ENCODE measurements at places on chromosomes 3 and 15.

DNA sequence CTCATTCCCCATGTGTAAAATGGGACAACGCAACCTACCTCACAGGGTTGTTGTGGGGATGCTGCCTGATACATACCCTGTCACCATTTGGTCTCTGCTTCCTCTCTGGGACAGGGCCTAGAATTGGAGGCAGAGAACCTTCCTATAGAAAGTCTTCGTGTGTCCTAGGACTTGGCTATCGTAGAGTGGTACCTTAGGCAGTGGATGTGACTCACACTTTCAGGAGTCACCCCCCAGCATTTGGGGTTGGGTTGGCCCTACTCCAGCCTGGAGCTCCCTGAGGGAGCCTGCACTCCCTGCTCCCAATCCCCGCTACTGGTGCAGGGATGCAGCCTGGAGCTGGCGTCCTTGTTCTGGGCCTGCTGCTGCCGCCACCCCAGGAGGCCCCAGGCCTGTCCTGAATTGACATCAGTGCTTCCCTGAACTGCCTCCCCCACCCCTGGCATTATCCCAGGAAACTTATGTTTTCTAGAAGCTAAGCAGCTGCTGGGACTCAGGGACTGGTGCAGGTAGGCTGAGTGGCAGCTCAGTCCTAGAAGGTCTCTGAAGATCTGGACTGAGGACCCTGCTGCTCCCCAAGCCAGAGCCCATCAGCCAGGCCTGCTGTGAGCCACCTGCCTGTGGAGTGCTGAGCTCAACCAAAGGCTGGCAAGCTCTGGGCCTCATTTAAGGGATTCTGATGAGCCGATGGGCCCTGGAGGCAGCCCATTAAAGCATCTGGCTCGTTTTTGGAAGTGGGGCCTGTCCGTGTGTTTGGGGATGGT lies 9.9 kb downstream of the C15orf39 start:
- DNase-seq = no peak

DNA sequence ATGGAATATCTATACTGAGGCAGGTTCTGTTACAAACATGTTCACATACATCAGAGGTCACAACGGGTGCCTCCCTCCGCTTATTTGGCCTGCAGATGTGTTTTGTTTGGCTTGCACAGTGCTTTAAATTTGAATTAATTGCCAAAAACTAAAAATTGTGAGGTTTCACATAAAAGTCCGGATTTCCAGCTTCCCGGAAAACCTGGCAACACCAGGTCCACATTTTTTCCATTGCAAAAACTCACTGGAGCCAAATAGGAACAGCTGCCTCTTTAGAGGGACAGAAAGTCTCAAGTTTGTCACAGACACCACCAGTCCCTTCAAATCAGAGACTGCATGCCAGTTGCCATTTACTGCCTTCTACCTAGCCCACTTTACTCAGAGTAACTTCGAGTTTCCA lies 205.9 kb upstream of the MDFIC2 start:
- no peak for DNase-seq

DNA sequence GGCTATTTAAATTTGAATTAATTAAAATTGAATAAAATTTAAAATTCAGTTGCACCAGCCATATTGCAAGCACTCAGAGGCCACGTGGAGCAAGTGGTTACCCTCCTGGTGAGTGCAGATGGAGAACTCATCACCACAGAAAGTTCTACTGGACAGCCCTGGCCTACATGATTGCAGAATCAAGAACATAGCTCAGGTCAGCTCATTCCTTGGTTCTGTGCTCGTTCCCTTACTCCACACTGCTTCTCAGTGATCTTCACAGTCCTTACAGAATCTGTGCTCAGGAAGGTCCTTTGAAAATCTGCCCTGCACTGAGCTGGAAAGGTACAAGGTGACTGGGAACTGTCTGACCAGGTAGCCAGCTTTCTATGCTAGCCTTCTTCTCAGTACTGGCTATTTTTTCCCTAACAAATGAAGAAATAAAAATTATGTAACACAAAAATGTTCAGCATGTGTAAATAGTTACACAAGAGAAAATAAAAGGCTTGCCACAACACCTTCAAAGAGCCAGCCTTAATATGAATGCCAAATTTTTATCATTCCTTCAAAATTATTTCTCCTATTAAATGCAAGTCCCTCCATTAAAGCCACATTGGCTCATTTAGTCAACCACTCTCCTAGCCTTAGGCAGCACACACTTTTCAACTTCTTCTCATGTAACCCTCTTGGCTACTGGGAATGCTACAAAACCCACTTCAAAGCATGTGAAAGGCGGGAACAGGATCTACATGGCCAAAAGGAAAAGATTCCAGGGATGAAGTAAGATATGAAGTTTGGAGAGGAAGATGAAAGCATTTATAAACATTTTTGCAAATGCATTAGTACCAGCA lies 326.4 kb upstream of the WNT5A start:
- DNase-seq = no peak

DNA sequence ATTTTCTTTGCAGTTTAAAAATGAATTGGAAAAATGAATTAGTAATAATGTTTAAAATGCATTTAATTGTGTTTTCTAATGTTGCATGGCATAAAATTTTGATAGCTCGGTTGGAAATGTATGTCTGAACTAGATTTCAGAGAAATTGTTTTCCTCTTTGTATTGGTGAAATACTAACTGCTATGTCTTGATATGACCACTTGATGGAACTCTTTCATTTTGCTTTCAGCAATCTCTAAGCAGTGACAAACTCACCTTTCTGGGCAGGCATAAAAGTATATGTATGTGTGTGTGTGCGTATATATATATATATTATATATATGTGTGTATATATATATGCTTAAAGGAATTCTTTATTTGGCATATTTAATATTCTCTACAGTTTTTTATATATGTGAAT lies 239.3 kb upstream of the ZNF717 start:
- no peak for DNase-seq

GRCh38 chr3:41682996-41683395 lies 278.9 kb downstream of the ULK4 start:
- DNase-seq = no peak

Measured in activated T-cell treated with anti-CD3 and anti-CD28 coated beads for 1 hour (primary cell).